HT-29 (cell line): ENCODE measurements at places on chromosomes 4 and X.
A peak's percentile ranks its signal among the peaks of the same experiment; 100 is the strongest.

- no peak for DNase-seq
Measured at GRCh38 chrX:38898261-38898660, 97.0 kb downstream of the MID1IP1 start.

DNA sequence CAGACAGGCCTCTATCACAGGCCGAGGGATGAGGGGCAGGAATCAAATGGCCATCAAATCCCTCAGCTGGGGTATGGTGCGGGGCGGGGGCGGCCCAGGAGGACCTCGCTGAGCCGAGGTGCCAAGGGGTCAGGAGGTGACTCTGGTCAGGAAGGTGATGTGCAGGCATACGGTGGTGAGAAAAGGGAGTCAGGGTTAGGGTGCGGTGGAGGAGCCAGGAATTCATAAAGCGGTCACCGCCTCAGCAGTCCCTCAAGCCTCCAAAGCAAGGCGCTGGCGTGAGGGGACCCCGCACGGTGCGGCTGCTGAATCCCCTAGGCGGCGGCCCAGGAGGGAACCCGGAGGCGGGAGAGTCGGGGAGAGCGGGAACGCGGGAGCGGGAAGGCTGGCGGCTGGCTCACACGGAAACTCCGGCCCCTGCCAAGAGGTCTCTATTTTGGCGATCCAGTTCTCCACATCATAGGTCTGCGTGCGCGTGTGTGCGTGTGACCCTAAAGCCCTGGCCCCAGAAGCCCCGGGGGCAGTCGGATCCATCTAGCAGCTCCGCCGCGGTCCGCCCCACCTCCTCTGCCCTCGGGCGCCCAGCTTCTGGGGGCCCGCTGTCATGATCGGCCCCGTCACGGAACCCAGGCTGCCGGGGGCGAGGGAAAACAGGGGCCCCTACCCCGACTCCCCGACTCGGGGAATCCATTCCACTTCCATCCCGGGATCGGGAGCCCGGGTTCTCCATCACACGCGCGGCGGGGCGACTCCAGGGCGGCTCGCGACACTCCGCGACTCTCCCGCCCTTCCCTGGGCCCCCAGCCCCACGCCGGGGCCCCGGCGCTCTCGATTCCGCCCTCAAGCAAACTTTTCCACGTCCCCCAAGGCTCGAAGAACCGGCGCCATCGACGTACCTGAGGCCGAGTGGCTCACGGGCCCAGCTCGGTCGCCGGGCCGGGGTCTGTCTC is 593 bp downstream of the ELF4 start:
- no peak for DNase-seq

DNA sequence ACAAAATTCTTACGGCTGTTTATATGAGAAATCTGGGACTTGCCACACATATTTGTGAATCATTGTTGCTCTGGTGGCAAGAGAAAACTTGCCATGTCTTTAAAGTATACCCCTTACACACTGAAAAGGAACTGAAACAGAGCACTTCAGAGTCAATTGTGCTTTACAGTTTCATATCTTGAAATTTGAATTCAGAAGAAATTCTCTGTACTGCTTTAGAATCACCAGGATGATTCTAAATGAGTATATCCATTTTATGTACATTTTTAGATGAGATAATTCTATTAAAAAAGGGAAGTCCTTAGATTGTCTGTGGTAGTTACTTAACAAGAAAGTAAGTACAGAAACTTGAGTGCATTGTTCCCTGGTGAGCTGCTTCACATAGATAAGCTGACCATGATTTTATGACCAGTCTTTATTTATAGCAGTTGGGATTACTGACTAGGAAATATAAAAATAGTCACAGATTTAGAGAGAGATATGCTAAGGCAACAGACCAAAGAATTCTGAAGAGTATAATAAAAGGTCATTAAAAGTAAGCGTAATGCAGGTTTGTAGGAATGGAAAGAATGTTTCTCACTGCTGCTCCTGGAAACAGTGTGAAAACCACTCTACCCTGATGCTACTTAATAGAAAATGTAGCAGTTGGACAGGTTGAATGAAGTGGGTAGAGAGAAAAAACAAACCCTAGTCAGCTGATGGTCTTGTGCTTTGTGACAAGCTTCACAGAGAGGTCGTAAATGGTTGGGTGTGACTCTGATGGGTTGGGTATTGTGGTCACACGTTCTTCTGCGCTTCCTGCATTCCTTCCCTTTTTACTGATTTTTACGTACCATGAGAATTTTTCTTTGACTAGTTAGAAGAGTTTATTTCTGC is 41.0 kb downstream of the FNIP2 start:
- DNase-seq, result peak; percentile 73

- no peak for DNase-seq
Measured at GRCh38 chrX:10011261-10011931, 44.2 kb downstream of the CLDN34 start.

DNA sequence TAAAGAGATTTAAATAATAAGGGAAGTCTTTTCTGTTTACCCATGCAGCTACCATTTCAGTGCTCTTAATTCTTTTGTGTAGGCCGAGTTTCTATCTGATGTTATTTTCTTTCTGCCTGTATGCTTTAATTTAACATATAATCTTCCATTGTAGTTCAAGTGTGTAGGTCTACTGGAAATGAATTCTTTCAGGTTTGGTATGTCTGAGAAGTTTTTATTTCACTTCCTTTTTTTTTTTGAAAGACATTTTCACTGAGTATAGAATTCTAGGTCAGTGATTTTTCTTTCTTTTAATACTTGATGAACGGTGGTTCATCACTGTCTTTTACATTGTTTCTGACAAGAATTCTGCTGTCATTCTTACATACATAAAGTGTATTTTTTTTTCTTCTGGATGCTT is 42.1 kb downstream of the VAMP7 start:
- DNase-seq, result no peak

GRCh38 chrX:129108936-129109335 is 414.4 kb downstream of the SMARCA1 start:
- DNase-seq, result no peak

- no peak for DNase-seq
Measured at GRCh38 chrX:40147971-40148370, 50.2 kb upstream of the BCOR start.

DNA sequence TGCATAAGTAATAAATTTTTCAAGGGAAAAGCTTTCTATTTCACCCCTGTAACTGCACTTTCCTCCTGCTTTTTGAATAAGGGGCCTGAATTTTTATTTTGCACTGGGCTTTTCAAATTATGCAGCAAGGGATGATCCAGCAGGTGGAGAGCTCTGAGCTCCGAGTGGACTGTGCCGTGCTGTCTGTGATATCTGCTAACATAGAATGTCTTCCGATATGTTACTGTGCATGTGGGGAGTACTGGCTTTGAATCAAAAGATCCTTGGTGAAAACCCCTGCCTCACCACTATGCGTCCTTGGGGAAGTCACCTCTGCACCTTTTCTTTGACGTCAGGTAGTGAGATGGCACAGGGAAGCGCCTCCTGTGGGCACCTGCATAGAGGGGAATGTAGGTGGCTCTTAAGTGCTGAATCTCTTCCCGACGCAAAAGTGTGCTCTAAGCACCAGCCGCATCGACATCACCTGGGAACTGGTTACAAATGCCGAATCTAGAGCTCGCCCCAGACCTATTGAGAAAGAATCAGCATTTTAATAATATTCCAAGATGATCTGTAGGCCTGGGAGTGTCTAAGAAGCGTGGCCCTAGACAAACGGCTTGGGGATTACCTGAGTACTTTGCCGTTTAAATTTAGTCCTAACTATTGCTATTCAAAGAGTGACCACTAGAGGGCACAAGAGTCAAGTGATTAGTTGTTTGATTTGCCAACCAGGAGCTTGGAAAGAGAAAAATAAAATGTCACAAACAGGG is 19.2 kb upstream of the WFS1 start:
- peak; percentile 91 for DNase-seq

- peak; percentile 70 for DNase-seq
Measured at GRCh38 chr4:74376888-74377483, 12.0 kb downstream of the EREG start.

DNA sequence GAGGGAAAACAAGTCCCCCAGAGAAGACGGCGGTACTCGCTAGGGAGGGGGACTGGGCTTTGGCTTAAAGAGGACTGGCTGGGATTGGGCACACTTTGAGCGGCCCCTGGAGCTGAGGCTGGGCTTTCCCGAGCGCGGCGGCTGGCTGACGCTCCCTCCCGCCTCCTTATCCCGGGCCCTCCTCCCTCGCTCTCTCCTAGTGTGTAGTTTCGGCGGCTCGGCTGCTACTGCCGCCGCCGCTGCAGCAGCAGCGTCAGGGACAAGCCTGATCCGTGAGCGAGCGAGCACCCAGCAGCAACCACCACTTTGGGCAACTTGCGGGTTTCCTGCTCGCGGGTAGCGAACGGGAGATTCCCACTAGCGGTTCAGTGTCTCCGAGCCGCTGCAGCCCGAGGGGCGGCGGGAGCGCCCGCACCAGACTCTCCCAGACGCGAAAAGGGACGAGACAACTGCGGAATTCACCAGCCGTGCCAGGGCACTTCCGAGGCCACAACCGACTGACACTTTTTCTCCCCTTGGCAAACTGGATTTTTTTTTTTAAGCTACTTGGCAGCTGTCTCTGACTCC is 632 bp upstream of the PCDH7 start:
- no peak for DNase-seq

GRCh38 chr4:182916483-182917181 is 554 bp downstream of the DCTD start:
- DNase-seq, result peak; percentile 38
